ENCODE measurements at places on chromosomes 5 and 9.

- peak; percentile 49 for DNase-seq
Observed at GRCh38 chr5:443239-444151, 519 bp downstream of the EXOC3 start.

GRCh38 chr9:18847576-18848275 lies 185.3 kb downstream of the SAXO1 start:
- DNase-seq: no peak

DNA sequence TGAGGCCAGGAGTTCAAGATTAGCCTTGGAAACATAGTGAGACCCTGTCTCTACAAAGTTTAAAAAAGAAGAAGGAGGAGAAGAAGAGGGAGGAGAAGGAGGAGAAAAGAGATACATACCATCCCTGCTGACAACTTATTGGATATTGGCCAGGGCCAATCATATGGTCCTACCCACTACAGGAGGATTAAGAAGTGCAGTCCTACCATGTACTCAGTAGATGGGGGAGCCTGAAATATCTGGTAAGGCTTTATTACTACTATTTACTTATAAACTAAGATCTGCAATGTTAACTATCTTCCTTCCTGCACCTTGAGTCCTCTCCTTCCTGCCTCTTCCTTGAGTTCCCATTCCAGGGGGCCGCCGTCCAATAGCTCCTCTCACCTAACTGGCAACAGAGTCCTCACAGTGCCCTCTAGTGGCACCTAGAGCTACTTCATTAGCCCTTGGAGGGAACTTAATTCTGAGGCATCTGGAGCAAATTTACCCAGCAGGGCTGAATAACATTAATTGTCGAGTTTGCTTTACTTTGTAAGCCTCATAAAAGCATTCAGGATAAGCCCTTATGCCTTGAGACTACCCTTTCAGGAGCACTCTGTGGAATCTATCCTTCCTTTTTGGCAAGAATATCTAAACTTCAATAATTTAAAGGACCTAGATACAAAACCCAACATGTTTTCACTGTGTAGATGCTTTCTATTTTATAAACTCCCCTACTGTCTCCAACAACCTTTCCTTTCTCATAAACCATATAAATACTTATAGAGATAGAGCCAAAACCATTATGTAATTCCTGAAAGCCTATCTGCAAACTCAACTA lies 39.1 kb upstream of the RANBP6 start:
- peak; percentile 88 for DNase-seq

DNA sequence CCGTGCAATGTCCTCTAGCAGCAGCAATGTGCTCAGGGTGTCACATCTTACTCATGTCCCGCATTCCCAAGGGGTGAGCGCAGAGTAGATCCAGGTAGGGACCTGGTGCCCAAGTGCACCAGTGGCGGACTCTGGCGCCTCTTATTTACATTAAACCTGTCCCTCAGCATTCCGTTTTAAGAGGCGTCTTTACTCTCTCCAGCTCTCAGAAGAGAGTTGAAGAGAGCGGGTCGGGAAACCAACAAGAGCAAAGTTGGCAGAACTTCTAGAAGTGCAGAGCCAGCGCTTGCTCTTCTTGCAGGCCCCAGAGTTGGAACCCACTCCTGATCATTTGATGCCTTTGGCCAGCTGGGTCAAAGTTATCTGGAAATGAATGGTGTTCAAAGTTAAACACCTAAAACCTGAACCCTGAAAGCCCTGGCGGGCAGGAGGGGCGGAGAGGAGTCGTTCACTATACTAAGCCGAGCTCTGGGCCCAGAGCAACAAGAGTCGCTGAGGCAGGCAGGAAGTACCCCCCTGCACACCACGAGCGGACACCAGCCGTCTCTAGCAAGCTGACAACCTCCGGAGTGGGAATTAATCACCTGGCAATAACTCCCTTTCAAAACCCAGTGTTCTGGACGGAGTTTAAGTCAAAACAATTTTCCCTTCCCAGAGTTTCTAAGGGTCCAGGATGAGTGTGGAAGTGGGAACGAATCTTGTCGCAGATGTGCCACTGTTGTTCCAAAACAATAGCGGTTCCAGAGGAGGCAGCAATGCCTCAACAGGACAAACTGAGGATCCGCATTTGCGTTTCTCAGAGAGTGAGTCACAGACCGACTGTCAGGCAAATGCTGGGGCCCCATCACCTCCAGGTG lies 122.8 kb downstream of the TMEM161B start:
- no peak for DNase-seq

DNA sequence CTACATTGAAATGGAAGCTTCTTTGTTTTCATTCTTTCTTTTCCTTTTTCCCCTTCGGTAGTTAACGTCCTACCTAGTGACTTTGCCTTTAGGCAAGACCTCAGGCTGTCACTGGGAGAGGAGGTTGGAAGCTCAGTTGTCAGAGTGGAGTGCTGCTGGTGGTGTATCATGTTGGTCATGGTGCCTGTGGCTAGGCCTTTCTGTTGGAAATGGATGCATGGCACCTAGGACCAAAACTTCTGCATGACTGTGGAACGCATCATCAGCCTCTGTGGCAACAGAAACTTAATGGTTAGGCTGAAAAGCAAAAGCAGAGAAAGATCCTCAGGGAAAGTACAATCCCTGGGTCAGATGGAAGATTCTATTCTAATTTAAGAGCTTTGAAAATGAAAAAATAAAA lies 57.9 kb downstream of the OSTF1 start:
- no peak for DNase-seq

DNA sequence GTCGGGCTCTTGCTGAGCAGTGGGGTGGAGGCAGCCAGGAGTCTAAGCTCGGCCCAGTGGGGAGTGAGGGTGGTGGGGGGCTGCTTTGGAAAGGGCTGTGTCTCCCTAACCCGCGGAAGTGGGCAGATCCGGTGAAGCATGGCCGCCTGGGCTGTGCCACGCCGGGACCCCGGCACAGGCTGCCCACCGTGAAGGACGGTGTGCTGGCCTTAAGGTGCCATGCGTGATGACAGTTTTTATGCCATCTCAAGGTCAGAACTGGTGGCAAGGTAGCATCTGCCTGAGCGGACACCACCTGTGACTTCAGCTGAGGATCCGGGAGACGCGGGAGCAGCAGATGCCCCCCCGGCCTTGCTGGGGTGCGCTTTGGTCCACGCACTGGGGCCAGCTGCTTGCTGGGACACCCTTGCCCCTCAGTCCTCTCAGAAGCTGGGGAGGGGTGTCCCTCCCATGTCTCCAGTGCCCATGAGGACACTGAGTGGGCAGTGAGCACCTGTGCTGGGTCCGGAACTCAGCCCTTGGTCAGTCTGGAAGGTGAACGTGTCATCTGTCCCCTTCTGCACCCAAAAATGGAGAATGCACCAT lies 53.9 kb downstream of the AHRR start:
- no peak for DNase-seq

GRCh38 chr9:114737118-114737517 lies 55.1 kb upstream of the TEX48 start:
- DNase-seq: no peak

DNA sequence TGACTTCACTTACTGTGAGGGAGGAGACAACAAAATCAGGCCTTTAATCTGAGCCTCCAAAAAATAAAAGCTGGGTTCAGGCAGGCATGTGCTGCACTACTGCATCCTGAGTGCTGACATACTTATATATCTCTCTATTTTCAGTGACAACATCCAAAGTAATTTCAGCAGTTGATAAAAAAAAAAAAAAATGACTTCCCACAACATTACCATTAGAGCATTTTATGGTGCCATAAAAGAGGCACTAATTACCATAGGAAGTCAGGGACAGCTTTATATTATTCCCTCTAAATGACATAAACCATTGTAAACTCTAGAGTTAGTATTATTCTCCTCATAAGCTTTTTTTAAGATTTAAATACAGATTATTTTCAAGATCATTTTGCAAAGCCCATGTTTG lies 346.1 kb downstream of the SLCO4C1 start:
- no peak for DNase-seq

- peak; percentile 92 for DNase-seq
Observed at GRCh38 chr9:7121055-7121454, 363.3 kb downstream of the KDM4C start.

- no peak for DNase-seq
Observed at GRCh38 chr5:142939884-142940283, 169.7 kb downstream of the ARHGAP26 start.

- no peak for DNase-seq
Observed at GRCh38 chr9:81461196-81461595, 228.2 kb downstream of the TLE1 start.

DNA sequence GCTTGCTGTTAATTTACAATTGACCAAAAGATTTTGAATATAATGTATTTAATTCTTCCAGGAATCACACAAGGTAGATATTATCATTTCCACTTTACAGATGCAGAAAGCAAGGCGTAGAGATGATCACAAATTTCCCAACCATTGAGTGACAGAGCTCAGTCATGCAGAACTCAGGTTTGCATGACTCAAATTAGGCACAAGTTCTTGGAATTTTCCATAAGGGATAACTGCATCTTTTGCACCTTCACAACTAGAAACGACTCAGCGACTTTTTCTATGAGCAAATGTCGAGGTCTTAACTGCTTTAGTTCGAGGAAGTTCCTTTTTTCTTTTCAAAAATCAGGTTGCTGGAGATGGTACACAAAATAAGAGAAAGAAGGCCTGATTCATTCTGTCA lies 265.5 kb upstream of the PAPPA start:
- no peak for DNase-seq

- peak; percentile 30 for DNase-seq
Observed at GRCh38 chr9:12774861-12775678, at the start of gene LURAP1L. Gene LURAP1L, plus strand, starts transcription at chr9:12775020. Its CDS starts 696 bp downstream, at chr9:12775716.

DNA sequence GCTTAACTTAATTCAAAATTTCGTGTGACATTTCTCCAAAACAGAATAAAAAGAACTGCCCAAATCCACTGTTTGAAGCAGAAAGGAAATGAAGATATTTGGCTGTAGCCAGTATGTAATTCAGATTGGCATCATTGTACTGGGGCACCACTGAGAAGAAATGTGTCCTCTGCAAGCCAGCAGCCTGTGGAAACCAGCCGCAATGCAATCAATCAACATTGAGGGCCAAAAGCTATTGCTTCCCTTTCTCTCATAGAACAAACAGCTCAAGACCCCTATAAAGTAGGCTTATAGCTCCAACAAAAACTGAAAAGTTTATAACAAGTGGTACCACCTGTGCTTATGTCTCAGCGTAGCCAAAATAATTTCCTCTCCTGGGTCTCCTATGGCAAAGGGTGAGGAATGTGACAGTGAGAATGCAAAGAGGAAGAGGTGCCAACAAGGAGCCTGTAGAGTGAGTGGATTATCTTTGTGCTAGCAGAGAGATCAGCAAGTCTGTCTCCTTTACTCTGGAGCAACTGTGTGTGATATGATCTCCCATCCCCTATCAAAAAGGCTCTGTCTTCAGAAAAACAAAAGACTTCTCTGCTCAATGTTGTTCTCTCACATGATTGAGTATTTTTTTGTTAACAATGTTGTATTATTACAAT lies 1072.3 kb upstream of the DMAC1 start:
- DNase-seq: no peak

GRCh38 chr5:76341651-76342334 lies 61.3 kb upstream of the IQGAP2 start:
- peak; percentile 68 for DNase-seq

- no peak for DNase-seq
Observed at GRCh38 chr5:142836048-142836447, 65.9 kb downstream of the ARHGAP26 start.

- DNase-seq: no peak
Observed at GRCh38 chr5:146273109-146273508, 65.5 kb upstream of the POU4F3 start.

DNA sequence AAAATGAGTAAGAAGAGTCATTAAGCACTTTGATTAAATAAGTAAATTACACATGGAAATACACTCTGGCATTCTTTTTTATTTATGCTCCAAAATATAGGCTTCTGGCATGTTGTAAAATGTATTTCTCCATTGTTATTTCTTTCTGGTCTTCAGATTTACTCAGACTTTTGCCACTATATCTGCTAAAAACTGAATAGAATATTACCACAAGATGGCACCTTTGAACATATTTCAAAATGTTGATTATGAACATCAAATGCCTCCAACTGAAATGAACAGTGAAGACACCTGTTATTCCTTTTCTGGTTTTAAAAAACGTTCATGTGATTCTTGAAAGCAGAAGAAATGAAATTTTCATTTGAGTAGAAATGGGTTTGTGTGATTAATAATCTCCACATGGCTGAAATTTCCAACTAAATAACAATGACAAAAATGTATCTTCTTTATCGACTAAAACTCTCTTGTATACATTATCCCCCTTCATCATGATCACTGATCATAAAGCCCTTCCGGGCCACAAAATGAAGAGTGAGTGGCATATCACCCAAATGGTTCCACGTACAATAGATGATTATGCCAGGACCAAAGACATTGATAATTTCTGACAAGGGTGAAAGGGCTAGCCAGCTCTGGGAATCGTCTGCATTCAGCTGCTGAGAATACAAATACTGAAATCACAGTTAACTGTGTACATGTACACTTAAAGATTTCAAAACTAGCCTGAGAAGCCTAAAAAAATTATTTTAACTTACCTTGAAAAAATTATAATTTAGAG lies 23.8 kb downstream of the TYRP1 start:
- peak; percentile 18 for DNase-seq

GRCh38 chr9:71268871-71269635 lies 147.6 kb upstream of the TRPM3 start:
- no peak for DNase-seq

DNA sequence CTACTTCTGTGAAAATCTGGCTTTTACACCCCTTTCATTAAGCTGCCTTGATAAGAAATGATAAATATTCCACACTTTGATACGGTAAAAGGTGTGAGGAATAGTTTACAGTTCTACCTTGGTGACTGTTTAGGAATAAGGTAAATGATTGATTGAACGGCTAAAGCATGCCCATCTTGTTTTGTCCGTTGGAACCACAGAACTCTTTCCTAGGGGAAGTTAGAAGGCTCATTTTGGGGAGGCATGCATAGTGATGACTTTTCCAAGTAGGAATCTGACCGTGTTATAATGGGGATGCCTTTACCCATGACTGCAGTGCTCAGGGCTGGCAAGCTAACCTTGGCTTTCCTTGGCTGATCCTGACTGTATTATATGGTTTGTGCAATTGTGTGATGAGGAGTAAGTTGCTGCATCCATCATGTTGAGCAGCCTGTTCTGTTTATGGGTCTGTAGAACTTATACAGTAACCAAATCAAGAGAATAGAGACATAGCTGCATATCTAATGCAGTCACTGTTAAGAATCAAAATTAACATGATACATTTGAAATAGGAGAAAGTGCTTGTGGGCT lies 24.5 kb downstream of the PCSK5 start:
- DNase-seq: no peak

GRCh38 chr5:138275379-138275782 lies 960 bp upstream of the GFRA3 start:
- peak; percentile 82 for DNase-seq

- DNase-seq: no peak
Observed at GRCh38 chr9:79155308-79155707, 416.5 kb upstream of the TLE4 start.

- no peak for DNase-seq
Observed at GRCh38 chr9:120625222-120625621, 45.3 kb upstream of the CDK5RAP2 start.

GRCh38 chr5:53423724-53424123 lies 56.7 kb upstream of the FST start:
- DNase-seq: no peak

DNA sequence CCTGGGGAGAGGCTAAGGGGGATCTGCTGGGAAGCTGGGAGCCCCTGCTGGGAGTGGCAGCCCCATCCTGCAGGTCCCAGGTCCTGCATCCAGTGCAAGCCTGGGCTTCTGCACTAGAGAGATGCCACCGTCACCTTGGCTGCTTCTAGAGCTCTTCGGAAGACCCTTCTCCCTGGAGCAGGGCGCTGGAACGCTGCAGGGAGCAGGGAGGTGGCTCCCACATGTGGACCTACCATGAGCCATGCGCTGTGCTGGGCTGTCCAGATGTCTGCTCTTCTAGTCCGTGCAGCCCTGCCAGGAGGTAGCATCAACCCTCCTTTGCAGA lies 90.9 kb upstream of the PHYKPL start:
- no peak for DNase-seq

- DNase-seq: no peak
Observed at GRCh38 chr9:120608421-120608820, 28.5 kb upstream of the CDK5RAP2 start.

All from hematopoietic multipotent progenitor cell treated with erythropoietin and hydrocortisone succinate and interleukin-3 and kit ligand, for 4 days (in vitro differentiated cells).